ENCODE measurements at places on chromosomes 2 and 18.

GRCh38 chr18:51234117-51235008 lies 36.9 kb upstream of the MEX3C start:
- no peak for DNase-seq

DNA sequence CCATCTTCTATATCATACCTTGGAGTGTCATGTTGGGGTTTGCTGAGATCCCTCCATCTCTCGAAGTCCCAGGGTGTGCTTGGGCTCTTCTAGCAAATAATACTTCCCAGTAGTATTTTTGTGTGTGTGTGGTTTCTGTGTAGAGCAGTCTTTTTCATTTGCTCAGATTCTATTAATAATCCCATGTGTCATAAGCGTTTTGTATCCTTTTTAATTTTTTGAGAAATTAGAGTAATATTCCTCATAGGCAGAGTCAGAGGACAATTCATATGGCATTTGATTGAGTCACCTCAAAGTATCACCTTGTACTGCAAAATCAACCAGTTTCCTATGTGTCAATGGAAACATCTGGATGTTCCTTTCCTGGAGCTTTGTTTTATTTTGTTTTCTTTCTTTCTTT lies 37.4 kb upstream of the PPP1R1C start:
- no peak for DNase-seq

DNA sequence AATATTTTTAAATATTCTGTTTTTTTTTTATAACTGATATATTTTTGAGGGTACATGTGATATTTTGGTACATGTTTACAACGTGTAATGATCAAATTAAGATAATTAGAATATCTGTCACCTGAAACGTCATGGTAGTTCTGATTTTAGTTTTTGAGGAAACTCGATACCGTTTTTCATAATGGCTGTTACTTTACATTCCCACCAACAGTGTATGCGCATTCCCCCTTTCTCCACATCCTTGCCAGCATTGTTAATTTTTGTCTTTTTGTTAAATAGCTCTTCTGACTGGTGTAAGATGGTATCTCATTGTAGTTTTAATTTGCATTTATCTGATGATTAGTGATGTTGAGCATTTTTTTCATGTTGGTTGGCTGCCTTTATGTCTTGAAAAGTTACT lies 206.8 kb upstream of the STON1 start:
- DNase-seq = no peak

DNA sequence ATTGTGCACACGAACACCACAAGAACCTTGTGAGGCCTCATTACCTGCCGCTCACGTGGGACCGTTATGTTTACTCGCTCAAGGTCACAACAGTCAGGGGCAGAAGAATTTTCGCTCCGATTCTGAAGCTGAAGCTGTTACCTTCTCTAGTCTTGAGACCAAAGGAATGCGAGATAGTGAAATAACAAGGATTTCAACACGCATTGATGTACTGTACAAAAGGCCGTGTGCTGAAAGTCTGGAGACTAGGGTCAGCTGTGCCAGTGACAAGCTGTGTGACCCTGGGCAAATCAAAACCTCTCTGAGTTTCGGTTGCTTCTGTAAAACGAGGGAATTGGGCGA lies 583 bp downstream of the NEMP2 start:
- no peak for DNase-seq

DNA sequence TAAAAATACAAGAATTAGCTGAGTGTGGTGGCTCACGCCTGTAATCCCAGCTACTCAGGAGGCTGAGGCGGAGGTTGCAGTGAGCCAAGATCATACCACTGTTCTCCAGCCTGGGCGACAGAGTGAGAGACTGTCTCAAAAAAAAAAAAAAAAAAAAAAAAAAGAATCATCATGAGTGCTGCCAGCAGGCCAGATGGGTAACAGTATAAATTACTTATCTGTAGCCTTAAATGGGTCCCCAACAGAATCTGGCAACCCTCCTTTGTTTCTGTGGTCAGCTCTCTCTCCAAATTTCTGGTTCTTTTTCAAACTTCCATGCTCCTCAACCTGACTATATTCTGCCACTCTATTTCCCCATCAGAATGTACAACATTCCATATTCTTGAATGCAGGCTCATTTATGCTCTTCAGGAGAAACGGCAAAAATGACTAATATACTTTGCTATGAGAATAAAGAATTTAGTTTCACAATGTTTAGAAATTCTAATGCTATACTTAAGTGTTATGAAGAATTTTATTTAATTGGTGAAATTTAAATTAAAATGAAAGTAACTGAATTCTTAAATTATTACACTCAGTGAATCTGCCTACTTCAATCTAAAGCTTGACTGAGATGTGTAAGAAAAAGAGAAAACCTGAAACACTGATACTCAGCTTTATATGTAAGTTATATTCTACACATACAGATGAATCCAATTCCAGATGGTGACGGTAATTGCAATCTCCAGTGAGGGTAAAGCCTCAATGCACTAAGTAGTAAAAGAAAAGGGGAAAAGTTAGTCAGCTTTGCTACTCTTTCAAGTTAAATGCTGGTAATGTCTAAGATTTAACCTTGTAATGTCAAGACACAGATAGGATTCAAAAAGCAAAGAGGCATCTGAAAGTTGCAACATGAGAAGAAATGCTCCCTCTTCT lies 24.8 kb downstream of the LPIN2 start:
- no peak for DNase-seq

DNA sequence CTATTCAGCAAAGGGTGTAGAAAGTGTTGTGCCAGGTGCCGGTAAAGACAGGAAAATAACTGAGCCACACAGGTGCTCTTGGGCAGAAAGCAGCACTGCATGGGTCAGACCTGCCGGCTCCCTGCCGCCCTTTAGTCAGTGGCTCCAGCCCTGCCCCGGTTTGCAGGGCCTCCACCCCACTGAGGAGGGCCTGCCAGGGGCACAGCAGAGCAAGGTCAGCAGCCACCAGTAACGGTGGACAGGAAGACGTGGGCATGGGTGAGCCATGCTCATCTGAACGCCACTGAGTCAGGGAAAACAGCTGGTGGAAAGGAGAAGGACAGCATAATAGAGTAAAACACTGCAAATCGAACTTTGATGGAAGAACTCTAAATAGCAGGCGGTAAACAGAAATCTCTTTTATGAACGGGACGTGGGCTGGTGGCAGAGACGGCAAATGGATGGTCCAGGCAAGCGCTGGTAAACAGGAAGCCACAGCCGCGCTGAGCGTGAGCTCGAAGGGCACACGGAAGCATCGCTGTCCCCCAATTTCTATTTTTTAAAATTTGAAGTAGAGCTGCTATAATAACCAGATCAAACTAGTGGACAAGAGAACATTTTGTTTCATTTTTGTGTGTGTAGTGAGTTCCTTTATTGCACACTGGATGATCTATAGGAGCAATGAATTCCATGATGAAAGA lies 141.8 kb upstream of the ALKAL2 start:
- no peak for DNase-seq

DNA sequence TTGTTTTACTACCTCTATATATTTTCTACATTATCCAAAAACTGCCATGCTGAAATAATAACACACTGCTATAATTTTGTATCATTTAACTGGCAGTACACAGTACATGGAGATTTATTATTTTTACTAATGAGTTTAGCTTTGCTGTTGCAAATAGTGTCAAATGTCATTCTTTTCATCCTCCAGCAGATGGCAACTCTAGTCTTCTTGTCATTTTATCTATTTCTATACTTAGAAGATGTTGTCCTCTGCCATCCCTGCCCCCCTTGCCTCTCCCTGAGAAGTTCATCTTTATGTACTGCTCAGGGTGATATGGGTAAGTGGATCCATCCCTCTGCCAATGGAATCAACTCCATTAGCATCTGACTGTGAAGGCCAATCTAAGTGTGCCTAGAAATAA lies 21.7 kb upstream of the LRRTM1 start:
- no peak for DNase-seq

- no peak for DNase-seq
Measured at GRCh38 chr18:48643262-48643661, 104.4 kb downstream of the CTIF start.

GRCh38 chr2:200338692-200339091 lies 32.2 kb downstream of the SPATS2L start:
- DNase-seq = no peak

DNA sequence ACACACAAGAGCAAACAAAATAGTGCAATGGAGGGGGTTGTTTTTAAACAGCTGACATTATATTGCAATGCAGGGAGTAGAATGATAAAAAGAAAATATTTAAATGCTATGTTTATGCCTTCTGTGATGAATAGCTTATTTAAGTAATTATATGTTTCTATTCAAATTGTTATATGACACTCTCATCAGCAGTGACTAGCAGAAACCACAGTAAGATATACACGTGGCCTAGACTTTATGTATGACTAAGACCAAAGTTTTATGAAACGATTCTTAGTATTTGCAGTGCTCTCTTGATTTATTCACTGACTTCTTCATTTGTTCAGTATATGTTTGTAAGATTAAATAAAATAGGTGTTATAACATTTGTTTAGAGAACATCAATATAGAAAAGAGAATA lies 26.1 kb upstream of the C1D start:
- DNase-seq = no peak

- no peak for DNase-seq
Measured at GRCh38 chr2:135091681-135092080, 39.6 kb downstream of the RAB3GAP1 start.

DNA sequence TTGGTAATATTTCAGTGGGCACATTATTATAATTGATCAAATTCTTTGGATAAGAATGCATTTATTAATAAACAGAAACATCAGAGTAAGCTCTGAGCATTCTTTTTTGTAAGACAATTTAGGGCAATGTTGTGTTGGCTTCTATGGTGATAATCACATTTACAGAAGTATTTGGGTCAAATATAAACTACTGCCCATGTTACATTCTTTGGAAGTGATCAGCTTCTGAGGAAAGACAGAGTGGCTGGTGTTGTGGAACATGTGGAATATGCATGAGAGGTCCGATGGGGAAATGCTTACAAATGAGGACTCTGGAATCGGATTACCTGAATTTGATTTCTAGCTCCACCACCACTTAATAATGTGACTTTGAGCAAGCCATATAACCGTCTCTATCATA lies 19.4 kb downstream of the SERPINB13 start:
- DNase-seq = no peak

DNA sequence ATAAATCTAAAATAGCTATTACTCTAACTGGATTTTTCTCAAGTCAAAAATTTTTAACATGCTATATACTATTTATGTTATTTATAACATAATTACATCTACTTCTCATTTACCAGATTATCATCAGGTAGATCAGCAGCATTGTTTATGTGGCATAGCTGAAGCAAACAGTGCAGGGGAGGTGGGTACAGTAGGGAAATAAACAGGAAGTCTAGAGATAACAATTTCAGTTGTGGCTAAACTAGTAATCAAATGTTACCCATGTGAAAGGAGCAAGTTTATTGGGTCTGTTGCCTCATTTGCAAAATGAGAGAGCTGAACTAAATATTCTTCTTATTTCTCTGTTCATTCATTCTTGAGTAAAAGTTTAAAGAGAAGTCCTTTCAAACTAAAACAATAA lies 27.7 kb downstream of the GFPT1 start:
- no peak for DNase-seq

DNA sequence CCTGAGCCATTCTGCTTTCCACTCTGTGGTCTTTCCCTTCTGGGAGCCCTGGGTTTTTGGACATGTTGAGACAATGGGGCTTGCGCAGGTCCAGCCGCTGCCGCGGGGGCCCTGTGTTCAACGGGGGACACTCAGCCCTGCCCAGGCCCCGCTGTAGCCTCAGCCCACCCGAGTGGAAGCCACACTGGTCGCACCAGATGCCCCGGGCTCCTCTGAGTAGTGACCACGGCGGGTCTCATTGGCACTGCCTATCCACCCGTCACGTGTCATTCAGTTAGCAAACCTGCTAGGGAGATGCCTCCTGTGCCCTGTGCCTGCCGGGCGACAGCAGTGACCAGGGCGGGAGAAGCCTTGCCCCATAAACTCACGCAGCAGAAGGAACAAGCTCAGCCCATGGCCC lies 19.1 kb downstream of the D2HGDH start:
- DNase-seq = no peak

DNA sequence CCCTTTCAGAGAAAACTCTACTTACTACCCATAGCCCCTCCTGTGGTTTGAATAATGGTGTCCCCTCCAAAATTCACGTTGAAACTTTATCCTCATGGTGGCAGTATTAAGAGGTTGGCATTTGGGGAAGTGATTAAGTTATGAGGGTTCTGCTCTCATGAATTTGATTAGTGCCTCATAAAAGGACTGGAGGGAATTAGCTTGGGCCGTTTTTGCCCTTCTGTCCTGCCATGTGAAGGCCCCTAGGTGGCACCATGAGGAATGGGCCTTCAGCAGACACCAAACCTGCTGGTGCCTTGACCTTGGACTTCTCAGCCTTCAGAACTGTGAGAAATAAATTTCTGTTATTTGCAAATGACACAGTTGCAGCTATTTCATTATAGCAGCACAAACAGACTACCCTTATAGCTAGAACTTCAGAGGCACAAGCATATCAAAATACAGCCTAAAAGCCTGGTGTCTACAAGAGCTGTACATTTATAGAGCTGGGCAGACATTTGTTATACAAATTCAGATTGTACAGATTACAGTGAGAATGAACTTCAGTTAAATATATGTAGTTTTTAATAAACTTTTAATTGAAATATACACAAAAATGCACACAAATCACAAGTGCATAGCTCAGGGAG lies 2.6 kb upstream of the PTPN2 start:
- DNase-seq = no peak

- DNase-seq = no peak
Measured at GRCh38 chr2:117979911-117980701, 33.8 kb downstream of the CCDC93 start.

- no peak for DNase-seq
Measured at GRCh38 chr18:10264260-10264659, 190.2 kb upstream of the APCDD1 start.

Measured in NCI-H1417 treated with DMSO at 0.1 percent for 48 hours (cell line).